ENCODE measurements at places on chromosomes 1 and 21.

DNA sequence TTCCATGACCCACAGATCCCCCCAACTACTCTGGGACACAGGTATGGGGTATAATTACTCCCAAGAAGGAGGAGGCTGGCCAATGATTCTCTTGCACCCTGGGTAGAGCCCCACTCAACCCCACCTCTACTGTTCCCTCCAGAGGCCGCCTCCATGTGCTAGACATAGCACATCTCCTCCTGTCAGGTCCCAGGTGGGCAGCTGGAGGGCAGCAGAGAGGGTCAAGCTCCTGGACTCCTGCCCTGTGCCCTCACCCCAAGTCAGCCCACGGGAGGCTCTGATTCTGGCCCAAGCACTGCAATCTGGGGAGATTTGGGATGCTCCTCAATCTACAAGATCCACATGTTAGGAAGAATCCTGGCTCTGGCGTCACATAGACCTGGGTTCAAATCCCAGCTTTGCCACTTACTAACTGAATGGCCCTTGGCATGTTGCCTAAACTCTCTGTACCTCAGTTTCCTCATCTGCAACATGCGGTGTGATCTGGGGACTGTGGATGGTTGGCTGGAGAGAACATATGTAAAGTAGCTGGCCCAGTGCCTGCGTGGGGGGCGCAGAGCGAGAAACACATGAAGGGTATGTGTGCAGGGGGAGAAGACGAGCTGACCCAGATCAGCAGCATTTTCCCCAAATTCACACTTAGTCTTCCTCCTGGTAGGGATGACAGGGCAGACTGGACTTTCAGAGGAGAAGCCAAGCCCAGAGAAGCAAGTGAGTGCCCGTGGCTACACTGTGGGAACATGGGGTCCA lies 23.2 kb downstream of the TNNT2 start:
- DNase-seq = no peak

DNA sequence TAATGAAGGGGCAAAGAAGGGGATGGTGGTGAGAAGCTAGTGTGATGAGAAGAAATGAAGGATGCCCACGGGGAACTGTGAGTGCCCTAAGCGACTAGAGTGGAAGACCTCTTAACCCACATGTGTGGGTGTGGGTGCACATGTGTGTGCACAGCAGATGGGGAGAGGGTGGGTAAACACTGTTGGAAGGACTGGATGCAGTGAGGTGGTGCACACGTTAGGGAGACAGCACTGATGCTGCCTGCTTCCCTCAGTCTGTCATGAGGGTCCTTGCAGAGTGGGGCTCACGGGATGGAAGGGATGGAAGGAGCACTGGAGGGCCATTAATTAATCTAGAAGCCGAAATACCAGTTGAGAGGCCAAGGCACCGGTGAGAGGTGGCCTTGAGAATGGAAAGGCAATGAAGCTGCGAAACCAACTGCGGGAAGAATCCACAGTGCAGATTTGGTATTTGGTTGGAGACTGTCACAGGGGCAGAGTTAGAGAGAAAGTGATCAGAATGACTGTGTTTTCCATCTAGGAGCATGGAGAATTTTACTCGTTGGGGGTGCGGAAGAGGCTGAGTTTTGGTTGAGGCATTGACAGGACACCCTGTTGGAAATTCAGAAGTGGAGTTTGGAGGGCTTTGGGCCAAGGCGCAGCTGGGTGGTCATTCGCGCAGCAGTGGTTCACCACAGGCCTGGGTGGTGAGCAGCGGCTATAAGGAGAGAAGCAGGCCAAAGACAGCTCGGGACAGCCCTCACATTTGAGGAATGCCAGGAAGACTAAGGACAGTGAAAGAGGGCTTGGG lies 15.8 kb downstream of the RCSD1 start:
- DNase-seq = no peak

GRCh38 chr1:57594002-57594401 lies 170.1 kb upstream of the DAB1 start:
- no peak for DNase-seq

DNA sequence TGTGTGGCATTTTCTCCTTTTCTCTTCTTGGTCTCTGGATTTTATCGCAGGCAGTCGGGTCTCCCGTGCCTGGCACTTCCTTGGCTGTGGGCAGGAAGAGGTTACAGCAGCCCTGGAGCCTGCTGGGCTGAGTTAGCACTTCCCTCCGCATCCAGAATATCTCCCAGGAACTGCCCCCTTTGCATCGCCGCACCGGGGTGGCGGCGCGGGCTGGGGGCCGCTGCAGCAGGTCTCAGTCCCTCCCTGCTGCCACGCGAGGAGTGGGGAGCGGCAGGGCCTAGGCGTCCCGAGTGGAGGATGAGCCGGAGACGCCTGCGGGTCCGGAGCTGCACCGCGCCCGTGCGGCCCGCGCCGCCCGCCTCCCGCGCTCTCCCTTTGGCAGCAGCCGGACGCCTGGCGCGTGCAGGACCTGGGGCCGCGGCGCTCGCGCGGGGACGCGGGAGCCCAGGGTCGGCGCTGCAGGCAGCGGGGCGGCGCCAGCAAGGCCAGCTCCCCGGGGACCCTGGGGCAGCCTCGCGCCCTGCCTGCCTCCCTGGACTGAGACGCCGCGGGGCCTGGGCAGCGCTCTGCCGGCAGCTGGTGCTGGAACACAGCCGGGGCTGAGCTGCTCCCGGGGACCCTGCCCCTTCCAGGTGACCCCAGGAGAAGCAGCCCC lies 192.8 kb downstream of the PRDM2 start:
- no peak for DNase-seq

DNA sequence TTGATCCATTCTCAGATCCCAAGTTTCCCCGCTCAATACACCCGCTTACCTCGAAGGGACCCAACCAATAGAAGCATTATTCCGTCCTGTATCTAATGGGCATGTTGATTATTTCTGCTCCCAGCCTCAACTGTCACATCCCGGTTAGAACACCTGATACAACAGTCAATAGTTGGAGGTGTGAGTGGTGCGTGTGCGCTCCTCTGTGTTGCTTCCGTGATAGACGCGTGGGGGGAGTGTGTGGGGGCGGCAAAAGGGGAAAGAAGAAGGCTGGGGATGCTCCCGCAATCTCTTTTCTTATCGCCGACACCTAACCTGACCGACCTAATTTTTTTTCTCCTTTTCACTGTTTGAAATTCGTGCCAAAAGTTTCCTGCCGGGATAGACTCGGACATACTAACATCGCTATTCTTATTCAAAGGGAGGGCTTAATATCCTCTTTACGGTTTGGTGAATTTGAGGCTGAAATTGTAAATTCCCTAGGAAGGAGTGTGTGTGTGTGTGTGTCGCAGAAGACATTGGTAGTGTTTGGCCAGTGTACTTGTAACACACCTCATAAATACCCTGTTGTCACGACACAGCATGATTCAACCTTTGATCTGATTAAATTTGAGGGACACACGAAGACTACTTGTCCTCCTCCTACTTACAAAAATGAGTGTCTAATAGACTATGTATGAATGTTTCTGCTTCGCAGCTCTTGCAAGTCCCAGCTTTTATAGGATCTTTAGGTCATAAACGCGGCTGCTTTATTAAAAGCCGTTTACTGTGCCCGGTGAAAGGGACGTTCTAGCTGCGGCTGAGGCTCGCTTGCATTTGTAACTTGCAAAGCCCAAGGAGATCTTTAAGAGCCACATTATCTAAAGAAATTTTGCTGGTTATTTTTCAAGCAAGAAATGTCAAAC lies 1.5 kb upstream of the PROX1 start:
- DNase-seq = no peak

GRCh38 chr21:46082963-46083790 lies 14.7 kb upstream of the COL6A2 start:
- DNase-seq = no peak

GRCh38 chr1:109933856-109934711 lies 23.4 kb downstream of the CSF1 start:
- peak; percentile 90 for DNase-seq

GRCh38 chr1:235999259-235999925 lies 65.5 kb downstream of the NID1 start:
- peak; percentile 97 for DNase-seq

DNA sequence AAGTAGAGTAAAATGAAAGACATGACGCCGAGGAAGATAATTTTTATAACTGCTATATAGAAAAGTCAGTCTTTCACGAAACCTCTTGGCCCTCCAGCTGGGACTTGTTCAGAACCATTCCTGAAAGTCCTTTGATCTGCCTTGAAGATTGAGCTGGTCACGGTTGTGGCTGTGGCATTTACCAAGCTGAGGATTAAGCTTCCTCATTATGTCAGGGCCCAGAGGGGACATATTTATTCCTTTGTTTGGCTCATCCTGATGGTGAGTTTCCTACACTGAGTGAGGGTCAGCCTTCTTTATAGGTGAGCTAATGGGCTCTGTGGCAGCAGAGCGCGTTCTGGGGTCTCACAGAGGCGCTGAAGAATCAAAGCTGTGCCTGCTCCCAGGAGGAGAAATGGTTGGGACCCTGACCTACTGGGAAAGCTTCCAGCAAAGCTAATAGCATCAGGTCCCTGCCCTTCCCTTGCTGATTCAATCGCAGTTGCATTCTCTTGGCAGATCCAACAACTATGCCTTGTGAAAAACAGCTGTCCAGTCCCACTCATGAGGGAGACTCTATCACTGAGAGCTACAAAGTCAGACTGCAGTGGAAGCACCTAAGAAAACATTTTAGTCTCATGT lies 43.2 kb upstream of the PBX1 start:
- DNase-seq = peak; percentile 30

- no peak for DNase-seq
These were observed 491.0 kb downstream of the MATN1 start for GRCh38 chr1:30232288-30232899.

- no peak for DNase-seq
These were observed 75.7 kb upstream of the KIAA1614 start for GRCh38 chr1:180837020-180837419.

GRCh38 chr1:53850082-53850673 lies 12.1 kb upstream of the NDC1 start:
- DNase-seq = no peak

- DNase-seq = peak; percentile 8
These were observed 128.8 kb downstream of the RRAGC start for GRCh38 chr1:38730511-38731397.

DNA sequence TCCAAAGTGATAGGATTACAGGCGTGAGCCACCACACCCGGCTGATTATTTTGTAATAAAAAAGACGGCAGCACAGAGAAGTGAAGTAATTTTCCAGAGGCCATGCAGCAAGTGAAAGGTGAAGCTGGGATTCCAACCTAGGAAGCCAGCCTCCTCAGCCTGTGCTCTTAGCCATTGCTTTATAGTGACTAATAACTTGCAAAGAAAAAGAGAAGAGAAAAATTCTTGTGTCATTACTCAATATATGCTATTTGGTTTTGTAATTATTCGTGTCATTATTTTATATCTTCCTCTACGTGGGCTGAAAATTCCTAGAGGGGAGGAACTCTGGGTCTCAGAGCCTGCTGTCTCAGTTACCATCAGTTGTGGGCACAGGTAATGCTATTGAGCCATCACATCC lies 1.6 kb upstream of the IER5 start:
- peak; percentile 65 for DNase-seq

DNA sequence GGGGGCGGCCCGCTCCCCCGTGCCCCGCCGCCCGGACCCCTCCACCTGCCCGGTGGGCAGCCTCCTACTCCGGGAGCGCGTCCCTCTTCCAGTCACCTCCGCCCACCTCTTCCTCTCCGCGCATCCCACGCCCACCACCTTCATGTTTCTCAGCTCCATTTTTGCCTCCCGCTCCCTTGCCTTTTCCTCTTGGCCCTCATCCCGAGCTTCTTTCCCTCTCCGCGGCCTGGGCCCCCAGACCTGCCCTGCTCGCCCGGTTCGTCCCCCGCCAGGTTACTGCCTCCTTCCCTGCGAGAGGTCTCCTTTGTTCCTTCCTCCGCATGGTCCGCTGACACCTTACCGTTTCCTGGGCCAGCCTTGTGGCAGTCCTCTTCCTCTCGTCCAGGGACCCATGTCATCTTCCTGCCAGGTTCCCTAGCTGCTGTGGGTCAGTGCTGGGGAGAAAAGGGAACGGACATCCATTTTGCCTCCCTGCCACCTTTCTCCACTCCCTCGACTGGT lies 563 bp downstream of the QSOX1 start:
- no peak for DNase-seq

DNA sequence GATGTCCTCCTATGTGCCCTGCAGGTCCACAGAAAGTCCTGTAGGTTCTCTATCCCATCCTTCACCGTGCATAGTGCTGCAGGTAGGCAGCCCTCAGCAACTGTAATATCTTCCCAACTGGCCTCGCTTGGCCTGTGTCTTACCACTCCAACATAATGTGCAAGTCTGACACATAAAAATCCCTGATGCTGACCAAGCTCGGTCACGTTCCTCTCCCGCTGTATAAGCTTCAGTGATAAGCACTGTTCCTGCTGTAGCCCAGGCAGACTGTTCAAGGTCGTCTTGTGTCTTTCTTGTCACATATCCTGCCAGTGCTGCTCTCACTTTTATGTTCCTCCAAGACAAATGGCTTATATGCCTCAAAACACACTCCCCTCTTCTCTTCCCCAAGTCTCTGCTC lies 19.4 kb upstream of the KCNE1 start:
- no peak for DNase-seq

DNA sequence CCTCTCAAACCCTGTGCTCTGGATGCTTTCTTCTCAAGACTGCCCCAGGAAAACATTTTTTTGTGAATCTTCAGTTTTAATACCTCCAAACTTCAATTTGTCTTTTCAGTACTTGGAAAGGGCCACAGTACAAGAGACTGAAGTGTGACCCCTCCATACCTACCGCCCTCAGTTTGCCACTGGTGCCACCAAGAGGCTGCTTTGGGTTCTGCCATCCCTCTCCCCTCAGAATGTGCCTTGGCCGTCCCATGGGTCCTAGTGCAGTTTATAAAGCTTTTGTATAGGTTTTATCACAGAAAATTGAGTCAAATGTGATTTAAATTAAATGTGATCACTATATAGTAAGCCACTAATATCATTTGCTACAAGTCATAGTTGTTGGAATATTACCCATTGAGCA lies 60.8 kb upstream of the PGD start:
- peak; percentile 70 for DNase-seq

DNA sequence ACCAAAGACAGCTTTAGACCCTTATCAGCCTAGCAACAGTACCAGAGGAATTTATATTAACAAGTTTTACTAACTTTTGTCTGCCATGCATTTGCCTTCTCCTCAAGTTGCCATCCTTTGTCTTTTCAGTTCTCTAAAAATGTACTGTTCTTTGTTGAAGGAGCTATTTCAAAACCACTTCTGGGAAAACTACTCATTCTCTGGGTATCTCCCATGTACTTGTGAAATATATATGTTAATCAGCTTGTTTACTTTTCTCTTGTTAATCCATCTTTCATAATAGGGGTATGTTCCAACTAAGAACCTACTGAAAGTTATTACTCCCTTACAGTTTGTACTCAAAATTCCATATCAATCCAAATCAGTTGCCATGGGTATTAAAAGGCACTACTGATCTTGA lies 16.3 kb downstream of the DPYD start:
- peak; percentile 80 for DNase-seq

DNA sequence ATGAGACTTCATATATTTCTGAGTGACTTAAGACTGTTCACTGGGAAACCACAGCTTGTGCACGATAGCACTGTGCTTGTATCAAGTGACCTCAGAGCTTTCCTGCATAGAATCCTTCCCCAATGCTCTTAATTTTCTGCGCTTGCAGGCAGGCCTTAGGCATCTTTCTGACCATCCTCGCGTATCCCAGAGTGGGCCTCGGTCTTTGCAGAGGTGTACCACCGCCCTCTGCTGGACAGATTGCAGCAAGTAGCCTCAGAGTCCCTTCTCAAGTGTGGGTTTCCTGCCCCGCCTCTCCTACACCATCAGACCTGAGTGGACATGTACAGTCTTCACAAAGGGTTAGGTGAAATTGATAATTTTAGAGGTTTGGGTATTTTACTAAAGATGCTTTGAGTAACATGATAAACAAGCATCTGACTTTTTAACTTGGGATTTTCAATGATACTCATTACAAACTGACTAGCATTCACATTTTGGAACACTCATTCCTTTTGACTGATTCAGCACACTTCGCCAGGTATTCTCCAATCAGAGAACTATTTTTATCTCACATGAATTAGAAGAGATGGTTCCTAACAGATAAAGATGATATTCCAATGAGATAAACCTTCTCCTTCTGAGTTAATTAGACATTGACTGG lies 246.5 kb upstream of the USP25 start:
- peak; percentile 96 for DNase-seq

Data from choroid plexus epithelial cell (primary cell).